Stimulated activated CD4-positive, alpha-beta T cell treated with anti-CD3 and anti-CD28 coated beads, Interleukin-4, amount 100 ng/mL, for 48 hours (primary cell): ENCODE measurements at places on chromosomes 5 and 9.

DNA sequence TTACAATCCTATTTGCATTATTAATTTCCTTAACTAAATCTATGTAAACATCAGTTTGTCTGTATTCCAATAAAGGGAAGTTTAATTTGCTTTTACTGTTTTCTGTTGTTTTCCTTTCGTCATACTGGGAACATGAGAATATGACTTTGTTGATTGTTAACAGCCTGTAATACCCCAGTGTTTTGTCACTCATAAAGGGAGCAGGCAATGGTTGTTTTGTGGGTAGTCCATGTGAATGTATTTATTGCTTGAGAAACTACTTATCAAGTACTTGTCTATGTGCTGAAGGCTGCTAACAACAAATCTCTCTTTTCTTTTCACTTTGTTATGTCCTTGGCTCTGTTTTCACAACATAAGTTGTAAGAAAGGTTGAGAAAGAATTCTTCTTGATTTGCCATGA, 1070.2 kb upstream of the ACO1 start:
- no peak for DNase-seq

GRCh38 chr5:123371575-123372179, 51.5 kb downstream of the CEP120 start:
- DNase-seq = peak; percentile 11

DNA sequence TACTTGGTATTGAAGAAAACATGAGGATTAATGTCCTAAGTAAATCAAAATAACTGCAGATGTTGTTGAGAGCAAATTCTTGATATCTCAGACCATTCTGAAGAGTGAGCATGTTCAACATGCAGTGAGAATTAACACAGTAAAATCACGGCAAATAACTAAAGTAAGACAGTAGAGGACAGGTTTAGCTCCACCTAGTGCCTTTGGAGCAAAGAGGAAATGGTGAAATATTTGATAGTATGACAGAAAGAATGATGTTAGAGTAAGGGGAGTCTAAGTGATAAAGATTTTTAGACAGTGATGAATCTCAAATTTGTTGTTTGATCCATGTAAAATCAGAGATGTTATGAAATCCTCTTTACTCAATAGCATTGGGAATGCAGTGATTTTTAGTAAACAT, 424.2 kb downstream of the TMEM161B start:
- DNase-seq = no peak

DNA sequence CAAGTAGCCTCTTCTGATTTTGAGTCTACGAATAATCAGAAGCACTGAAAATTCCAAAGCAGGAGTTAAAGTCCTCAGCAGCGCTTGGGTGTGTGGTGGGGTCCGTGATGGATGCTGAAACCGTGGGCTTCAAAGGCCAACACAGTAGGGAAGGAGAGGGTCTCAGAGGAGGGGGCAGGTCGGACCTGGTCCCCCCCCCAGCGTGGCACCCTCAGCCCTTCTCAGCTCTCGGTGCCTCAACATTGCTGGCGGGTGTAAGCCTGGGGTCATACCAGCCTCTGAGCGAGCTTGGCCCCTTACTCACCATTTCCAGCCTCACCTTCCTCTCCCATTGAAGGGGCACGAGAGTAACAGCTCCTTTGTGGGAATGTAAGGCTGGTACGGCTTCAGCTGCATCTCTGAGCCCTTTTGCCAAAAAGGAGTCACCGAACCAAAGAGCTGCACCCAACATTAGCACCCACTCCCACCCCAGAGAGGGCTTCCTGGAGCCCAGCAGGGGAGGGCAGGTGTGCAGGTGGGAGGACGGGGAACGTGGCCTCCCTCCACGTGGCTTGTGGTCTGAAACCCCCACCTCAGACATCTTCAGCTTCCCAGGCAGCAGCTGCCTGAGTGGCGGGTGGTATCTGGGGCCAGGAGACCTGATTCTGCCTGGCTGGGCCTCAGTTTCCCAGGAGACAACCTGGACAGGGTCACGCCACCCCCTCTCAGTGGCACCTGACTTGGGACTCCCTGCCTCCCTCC, 6.7 kb upstream of the LCN1 start:
- DNase-seq = no peak

DNA sequence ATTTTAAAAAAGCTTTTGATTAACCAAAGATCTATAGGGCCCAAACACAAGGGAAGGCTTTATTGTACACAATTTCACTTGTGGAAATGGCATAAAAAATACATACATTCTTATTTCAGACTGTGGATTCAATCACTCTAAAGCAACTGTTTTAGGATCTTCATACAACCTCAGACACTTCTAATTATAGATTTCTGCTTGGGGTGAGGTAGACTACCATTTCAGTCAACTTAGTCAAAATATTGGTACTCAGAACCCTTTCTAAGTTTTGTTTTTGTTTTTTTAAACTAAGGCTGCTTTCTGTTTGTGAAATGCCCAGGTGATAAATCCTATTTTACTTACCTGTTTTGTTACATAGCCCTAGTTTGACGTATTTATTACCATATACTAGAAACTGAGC, 284.5 kb upstream of the RASA1 start:
- DNase-seq = no peak

DNA sequence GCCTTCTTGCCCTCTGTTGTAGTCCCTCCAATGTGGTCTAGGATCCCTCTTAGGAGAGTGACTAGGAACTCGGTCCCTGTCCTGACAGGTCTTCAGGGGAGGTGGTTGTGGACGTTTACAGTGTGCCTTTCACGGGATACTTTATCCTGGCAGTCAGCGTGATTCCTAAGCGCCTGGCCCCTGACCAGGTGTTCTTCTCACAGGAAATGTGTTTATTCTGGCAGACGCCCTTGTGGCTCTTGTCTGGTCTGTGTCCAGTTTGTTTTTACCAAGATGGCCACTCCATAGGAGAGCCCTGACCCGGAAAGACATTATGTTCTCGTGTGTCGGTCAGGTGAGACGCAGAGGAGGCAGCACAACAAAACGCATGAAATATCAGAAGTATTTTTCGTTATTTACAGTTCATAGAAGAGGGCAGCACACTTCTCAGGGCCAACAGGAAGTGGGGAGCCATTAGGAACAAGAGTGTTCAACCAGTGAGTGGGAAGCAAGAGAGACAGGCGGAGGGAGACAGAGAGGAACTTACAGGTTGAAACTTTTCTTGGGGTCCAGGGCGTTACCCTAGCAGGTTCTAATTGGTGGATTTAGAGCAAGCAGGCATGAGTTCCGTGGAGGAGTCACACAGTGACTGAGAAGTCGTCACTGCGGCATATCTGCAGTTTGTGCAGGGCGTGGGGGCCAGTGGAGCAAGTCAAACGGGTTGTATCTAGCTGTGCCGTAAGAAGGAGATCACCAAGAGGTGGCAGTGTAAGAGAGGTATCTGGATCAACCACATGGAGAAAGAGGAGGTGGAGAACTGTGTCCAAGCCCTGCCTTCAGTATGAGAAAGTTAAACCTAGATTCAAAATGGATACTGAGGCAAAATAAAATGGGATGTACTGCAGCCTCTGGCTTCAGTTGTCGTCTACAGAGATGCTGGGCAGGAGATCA, 412.9 kb downstream of the ZSWIM6 start:
- DNase-seq = no peak

DNA sequence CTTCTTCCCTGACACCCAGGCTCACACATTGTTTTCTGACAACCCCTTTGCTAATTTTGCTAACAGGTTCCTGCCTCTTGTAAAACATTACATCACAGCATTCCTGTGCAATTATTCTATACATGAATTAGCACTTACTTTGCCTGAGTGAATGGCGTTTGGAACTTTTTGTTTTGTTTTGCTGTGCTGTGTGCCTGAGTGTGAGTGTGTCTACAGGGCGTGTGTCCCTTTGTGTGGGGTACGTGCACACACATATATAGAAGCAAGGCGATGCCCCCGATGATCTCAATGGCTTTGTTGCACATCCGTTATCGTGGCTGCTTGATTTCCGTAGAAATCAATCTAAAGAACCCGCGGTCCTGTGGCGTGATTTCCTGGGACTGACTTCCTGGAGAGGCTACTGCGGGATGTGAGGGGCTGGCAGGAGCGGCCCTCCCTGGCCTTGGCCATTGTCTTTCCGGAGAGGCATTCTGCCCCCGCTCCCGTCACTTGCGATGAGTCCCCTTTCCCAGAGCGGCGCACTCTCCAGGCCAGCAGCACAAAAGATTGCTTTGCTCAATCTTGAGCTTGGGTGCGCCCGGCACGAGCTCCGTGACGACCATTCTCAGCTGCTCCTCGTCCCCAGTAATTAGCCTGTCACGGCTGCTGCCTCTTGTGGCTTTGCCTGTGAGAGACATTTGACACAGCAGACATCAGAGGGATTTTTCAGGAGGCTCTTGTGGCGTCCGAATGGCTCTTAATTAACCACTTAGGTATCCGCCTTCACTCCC, 398.1 kb upstream of the IRX1 start:
- no peak for DNase-seq

- no peak for DNase-seq
These were observed 49.0 kb downstream of the TEX10 start for GRCh38 chr9:100303747-100304146.
